Stimulated activated CD4-positive, alpha-beta T cell treated with anti-CD3 and anti-CD28 coated beads, Interleukin-15, amount 100 ng/mL, for 24 hours (primary cell): ENCODE measurements at places on chromosomes 2 and 18.

GRCh38 chr18:49854681-49855080 lies 41.3 kb upstream of the ACAA2 start:
- no peak for DNase-seq

GRCh38 chr2:134200036-134200618 lies 53.7 kb upstream of the MGAT5 start:
- DNase-seq, result no peak

GRCh38 chr18:29488617-29489016 lies 1311.7 kb upstream of the CDH2 start:
- DNase-seq, result no peak

DNA sequence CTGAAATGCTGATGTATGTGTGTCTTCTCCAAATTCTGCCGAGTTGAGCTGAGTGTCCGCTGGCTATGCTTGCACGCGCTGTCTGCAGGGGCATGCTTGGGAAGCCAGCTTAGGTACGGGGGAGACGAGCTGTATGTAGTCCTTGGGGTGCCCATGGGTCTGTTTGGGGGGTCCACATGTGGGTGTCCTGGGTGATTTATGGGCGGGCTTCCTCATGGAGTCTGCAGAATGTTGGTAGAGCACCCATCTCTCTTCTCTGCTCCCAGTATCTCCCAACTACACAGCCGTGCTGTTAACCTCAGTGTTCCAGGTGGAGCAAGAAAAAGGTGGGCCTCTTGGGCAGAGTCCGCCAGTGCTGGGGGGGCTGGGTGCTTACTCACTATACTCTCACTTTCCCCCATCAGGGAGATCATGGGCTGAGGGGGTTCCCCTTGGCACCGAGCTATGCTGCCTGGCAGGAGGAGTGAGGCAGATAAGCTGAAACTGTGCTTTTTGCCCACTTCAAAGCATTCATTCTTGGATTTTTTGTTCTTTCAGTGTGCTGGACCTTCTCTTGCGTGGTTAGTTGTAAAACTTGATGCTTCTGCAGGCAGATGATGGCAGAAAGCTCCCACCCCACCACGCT lies 128.2 kb upstream of the ALKAL2 start:
- no peak for DNase-seq

DNA sequence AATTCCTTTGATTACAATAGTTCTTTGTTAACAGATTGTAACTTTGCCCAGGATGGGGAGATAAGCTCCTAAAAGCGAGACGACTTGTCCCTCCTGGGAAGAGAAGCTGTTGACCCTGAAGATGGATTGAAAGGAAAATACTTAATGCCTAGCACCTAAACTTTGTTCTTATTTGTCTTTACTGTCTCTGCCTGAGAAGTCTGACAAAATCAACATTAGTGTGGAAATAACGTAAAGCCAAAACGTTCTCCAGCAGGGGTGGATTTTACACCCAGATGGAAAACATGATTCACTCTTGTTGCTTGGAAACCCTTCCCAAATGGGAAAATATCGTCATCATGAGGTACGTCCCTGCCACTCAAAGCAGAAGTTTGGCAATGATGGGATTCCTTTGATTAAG lies 450.1 kb downstream of the SLC4A3 start:
- no peak for DNase-seq

- peak; percentile 35 for DNase-seq
These were observed 7.4 kb downstream of the NFATC1 start for GRCh38 chr18:79402977-79403722.

- DNase-seq, result no peak
These were observed 1007.7 kb upstream of the CDH2 start for GRCh38 chr18:29184654-29185053.

GRCh38 chr2:118102433-118103082 lies 14.3 kb downstream of the INSIG2 start:
- DNase-seq, result no peak

DNA sequence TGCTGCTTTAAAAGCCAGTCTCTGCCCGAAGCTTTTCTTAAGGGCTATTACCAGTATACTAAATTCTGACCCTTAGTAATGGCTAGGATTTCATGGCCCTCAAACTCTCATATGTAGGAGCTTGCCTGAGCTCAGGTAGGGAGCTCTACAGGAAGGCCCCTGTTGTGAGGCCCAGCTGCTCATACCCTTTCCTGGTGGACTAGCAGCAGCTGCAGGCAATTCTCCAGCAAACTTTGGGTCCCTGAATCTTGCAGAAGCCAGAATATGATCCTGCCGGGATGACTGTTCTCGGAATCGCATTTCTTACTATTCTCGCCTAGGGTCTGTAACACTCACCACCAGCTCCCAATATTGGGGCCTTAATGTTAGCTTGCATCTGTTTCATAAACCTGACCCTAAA lies 106.4 kb upstream of the SERTAD2 start:
- DNase-seq, result no peak

DNA sequence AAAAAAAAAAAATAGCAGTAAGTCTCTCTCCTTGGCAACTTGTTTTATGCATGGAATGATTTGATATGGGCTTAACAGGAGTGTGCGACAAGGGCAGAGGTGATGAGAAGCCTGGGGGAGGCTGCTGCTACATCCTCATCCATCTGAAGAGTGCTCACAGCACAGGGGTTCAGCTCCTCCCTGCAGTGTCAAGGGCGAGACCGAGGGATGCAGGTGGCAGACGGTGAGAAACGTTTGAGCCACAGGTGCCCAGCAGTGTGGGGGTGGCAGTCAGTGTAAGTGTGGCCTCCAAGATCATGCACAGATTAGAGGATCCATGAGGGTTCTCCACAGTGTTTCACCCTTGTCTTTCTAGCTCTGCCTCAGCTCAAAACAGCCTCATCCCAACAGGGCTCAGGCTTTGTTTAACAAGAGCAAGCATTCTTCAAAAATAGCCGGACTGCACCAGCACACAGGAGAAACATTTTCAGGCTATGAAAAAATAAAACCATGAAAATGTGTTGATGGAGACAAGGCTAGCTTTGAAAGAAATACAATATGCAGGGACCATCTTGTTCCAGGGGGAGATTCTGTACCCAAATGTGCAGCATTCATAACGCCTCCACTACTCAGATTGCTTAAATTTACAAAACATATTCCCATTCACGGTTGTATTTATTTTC lies 324.5 kb upstream of the MYT1L start:
- no peak for DNase-seq

- no peak for DNase-seq
These were observed 58.4 kb downstream of the UBE2E3 start for GRCh38 chr2:181038796-181039195.

DNA sequence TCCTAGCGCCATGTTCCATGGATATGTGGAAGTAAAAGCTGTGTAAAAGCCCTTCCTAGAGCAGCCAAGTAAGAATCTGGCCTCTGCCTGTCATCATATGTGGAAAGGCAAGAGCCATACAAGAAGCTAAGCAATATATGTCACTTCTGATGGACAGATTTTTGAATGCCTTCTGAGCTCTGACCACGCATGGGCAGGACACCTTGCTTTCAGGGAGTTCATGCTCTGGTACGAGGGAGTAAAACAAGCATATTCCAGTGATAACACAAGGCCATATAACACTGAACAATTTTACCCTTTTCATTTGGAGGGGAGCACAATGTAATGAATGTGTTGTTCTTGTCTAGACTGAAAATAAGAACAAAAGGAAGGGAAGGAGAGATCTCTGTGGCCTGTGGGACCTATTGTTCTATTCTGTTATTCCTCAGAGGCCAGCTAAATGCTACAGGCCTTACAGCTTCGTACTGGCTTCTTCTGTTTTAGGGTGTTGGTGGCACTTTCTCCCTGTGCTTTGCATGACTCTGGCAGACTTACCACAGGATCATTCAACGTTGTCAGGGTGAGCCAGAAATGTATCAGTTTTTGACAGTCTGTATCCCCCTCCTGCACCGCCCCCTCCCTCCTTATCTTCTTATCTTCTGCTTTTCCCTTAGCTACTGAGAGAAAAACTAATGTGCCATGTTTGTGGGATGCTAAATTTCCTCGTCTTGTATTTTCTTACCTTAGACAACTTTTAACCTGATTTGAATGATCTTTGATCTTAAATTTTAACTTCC lies 99.5 kb downstream of the MAP4K4 start:
- DNase-seq, result no peak

DNA sequence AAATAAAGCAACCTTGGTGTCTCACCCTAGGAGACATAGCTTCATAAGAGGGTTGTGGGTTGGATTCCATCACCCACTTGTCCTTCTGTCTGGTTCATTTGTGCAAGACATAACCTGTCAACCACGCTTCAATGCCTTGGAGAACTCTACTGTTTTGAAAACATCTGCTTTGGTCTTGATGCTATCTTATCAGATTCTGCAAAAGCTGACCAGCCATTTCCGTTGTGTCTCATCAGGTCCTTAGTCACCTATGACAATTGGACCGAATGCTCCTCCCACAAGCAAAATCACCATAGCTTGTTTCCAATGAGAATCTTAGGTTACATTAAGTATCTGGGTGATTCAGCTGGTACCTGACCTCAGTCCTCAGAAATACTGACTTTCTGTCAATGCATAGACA lies 35.4 kb downstream of the STAT4 start:
- DNase-seq, result peak; percentile 73

- DNase-seq, result no peak
These were observed 54.4 kb downstream of the MYO7B start for GRCh38 chr2:127589841-127590240.

DNA sequence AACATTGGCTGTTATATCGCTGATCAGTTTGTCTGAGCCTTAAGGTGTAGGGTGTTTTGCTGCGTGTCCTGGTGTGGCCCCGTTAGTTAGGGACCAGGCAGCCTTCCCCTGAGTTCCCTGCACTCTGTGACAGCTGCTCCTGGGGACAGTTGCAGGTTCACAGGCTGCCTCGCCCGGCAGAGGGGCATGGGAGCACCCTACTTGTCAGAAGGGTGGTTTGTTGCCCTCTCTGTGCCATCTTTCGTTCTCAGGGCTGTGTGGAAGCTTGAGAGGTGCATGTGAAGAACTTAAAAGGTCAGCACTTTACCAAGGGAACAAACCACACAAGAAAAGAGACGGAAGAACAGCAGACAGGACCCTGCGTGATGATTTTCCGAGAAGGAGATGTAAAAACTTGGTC lies 159.6 kb downstream of the LDLRAD4 start:
- DNase-seq, result peak; percentile 34

GRCh38 chr2:63903003-63903402 lies 61.3 kb downstream of the UGP2 start:
- no peak for DNase-seq

- DNase-seq, result no peak
These were observed 523.5 kb downstream of the ARHGAP15 start for GRCh38 chr2:143652692-143653091.

GRCh38 chr18:69127873-69128500 lies 272.7 kb upstream of the DOK6 start:
- no peak for DNase-seq

DNA sequence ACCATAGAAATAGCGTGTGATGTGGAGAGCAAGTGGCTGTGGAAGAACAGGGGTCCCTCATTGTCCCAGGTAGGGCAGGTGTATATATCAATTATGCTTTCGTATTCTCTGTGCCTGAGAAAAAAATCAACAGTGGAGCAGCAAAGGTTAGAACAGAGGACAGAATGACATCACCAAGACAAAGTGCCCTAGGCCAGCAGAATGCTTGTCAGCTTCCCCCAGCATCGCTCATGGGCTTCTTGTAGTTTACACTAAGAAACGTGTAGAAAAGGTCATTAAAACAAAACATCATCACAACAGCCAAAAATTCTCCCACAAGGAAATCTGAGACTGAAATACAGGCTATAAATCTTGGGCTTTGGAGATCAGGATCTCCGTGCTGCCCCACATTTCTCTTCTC lies 288.0 kb downstream of the TDRD15 start:
- DNase-seq, result no peak

DNA sequence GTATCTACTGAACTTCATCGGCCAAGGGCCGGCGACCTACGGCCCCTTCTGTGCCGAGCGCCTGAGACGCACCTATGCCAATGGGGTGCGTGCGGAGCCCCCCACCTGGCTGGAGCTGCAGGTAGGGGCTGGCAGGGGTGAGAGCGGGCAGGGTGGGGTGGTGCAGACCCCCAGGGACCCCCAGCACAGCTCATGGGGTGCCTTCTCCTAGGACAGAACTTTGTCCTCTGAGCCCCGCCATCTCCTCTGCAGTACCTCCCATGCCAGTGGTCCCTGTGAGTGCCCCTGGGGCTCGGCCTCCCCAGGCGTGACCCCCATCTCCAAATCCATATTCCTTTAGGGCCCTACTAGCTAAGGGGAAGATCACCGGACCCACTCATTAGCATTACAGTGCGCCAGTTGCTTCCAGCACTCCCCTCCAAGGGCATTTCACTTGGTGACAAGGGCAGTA lies 23.9 kb upstream of the GPR17 start:
- no peak for DNase-seq

GRCh38 chr2:16117021-16117700 lies 176.8 kb downstream of the MYCN start:
- DNase-seq, result no peak

GRCh38 chr2:115160531-115161080 lies 718.2 kb downstream of the DPP10 start:
- DNase-seq, result no peak

GRCh38 chr2:160336105-160336504 lies 136.0 kb upstream of the ITGB6 start:
- DNase-seq, result no peak

DNA sequence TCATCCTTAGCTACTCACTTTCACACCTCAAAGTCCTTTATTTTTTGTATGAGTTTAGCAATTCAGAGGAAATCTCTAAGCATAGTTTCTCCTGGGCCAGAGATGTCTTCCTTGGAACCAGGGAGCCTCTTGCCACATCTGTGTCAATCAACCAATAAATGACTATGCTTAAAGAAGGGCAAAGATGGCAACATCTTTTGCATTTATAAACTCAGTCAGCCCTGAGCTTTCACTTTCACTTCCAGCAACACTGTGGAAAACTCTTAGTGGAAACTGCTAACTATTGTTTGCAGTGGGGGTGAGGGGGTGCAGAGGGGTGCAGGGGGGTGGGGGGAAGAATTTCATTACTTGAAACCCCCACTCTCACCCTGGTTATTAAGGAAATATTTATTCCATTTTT lies 3.4 kb downstream of the ACVR1C start:
- DNase-seq, result no peak

DNA sequence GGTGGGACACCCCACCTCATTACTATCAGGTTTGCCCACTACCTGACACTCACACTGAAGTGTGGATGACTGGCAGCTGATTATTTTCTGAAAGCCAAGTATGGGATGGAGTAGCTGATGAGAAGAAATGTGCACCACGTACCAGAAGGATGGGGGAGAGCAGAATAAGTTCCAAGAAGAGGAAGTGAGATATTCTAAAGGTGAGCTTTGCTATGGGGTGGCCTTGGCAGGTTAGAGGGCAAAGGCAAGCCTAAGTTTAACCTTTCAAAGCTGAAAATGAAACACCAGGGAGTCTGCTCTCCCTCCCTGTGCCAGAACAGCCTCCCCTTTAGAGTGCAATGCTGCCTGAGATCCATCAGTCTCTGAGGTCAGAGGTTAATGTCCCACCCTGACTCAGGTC lies 196.1 kb upstream of the OSR1 start:
- no peak for DNase-seq
